ENCODE measurements at places on chromosomes 2 and 18. TPM values are rescaled to one million over a fixed set of nuclear protein-coding genes. Genes with fewer than 3 reads are reported as not detected.

Gene ESPNL
- total RNA-seq: 2.9 TPM

Gene GAREM2
- total RNA-seq: 1.9 TPM

Gene ZNF385B
- total RNA-seq: not detected

Gene LONRF2
- total RNA-seq: not detected

Gene RUFY4
- total RNA-seq: not detected

Gene ADD2
- 0.88 TPM for total RNA-seq

Gene STON1
- 7.5 TPM for total RNA-seq

Gene CACNB4
- total RNA-seq: under 0.01 TPM

Gene SCN2A
- total RNA-seq: 0.26 TPM
